NCI-H226 (cell line): ENCODE measurements at places on chromosomes 5 and 9.
A peak's percentile ranks its signal among the peaks of the same experiment; 100 is the strongest.

- no peak for DNase-seq
Observed at GRCh38 chr5:170638051-170638450, 134.2 kb downstream of the KCNIP1 start.

GRCh38 chr9:33703430-33704102, 91.8 kb upstream of the PRSS3 start:
- DNase-seq = no peak

DNA sequence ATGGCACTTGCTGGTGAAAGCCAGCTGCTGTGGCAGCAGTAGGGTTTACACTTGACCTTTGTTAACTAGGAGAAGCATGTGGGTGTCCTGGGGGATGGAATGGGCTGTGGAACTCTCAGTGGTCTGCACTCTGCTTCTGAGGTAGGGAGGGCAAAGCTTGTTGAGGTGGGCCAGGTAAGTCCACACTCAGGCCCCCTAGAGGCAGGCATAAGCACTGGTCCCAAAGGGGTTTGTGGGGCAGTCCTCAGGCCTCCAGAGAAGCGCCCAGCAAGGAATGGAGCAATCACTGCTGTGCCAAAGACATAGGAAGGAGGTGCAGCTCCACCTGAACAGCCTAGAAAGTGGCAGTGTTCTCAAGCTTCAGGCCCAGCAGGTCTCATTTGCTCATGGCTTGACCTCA, 34.7 kb downstream of the INSL4 start:
- no peak for DNase-seq

DNA sequence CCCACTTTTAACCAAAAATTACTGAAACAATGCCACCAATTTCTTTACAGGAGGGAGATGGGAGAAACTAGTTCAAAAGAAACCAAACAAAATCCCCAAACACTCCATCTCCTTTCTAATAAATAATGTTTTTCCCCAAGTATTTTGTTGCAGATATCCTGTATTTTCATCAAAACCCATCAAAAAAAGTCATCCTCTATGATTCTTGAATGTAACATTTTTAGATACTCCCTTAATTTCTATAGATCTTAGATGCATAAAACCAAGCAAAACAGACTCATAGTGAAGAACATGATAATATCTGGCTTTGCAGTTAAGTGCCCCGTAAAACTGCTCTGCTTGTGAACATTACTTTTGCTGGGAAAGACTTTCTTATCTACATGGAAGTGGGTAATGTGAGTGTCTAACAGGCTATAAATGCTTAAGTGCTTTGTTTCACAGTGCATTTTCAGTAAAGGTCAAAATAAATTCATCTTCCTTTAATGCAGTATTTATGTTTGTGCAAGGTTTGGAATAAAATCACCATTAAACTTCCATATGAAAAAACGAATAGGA, 77.3 kb upstream of the TBCA start:
- DNase-seq = no peak

- no peak for DNase-seq
Observed at GRCh38 chr5:25448646-25449045, 803.9 kb upstream of the CDH10 start.

- no peak for DNase-seq
Observed at GRCh38 chr9:122197426-122197825, 31.3 kb downstream of the LHX6 start.

DNA sequence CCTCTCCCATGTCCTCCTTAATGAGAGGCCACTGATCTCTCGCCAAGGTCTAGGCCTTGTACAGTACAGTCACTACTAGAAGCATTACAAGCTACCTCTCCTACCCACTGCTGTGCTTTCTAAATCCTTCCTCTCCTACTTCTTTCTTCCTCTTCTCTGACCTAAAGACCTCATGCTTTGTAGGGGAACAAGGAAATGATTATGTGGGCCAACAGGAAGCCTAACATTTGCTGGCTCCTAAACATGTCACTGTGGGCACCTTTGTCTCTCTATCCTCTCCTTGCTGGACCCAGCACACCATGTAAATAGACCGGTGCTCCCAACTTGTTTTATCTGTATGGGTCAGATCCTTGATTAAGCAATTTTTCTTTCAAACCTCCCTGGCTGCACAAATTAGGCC, 16.7 kb downstream of the SLC28A3 start:
- DNase-seq = no peak

DNA sequence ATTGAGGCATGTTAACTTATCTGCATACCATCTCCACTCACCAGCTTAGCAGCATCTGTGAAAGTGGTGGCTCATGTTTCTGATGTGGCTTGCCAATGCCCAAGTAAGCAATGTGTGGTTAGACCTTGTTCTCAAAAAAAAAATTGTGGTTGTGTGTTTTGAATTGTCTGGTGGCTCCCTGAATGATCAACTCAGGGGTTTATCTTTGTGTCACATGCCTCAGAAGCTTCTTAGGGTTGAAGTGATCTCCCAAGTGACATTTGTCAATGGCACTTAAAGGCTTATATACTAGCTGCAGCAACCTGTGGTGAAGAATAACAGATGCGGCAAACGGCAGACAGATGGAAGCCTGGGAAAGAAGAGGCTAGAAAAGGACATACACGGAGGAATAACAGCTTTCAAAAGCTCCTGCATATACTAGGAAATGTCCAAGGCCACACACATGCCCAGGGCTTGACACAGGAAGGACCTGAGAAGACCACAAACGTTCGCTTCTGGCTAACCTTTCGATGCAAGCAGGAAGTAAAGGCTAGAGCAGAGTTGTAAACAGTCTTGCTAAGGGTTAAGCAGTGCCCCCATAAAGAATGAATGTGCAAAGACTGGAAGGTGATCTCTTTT, 42.2 kb upstream of the FSD1L start:
- DNase-seq = no peak

DNA sequence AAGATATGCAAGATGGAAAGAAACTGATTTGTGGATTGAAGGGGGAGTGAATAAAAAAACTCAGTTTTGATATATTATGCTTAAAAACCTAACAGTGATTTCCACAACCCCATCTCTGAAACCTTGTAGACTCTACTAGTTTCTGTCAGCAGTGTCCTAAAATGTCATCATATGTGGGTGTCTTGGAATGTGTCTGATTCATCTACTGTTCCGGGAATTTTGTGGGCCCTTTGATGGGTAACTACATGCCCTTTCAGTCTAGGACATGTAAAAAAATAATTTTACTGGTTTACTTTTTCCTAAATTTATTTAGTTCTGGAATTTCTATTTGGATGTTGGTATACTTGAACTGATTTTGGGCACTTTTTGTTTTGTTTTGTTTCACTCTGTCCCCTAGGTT, 118.9 kb upstream of the NMUR2 start:
- DNase-seq = no peak

DNA sequence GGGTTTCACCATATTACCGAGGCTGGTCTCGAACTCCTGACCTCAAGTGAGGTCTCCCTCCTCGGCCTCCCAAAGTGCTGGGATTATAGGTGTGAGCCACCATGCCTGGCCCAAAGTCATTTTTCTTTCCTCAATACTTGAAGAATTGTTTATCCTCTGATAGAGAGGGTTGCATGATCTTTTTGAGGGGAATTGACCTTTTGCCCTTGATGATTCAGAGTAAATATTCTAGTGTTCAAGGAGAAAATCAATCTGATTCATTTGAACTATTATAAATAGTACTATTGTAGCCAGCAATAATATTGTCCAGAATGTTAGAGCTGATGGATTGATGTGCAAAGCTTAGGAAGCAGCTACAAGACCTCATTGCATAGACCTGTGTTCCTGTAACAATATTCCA, 47.1 kb downstream of the UGCG start:
- no peak for DNase-seq

- peak; percentile 91 for DNase-seq
Observed at GRCh38 chr5:172361566-172362238, 78.1 kb upstream of the UBTD2 start.

GRCh38 chr5:67983251-67984110, 232.1 kb upstream of the PIK3R1 start:
- DNase-seq = no peak

DNA sequence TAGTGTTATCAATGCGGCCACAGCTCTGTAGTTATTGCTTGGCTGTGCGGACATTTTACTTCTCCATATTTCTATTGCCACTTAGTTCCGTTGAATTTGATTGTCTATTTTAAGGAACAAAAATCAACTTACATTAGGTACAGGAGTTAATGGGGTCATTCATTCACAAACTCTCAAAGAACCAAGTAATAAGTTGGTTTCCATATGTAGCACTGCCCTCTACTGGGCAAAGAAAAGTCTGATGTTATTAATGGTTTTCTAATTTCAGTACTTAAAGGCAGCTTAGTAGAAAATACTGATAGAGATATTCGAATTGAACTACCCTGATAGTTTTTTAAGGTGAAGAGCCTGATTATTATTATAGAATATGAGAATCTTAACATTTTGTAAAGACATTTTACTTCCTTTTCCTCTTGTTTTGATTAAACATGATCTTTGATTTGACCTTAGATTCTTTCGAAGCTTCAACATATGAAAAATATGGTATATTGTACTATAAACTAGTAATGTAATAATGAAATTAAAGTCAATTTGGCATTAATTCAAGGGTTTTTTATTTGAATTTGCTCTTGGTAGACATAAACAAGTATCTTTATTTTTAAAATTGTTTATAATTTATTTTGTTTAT, 119.5 kb upstream of the CTNND2 start:
- DNase-seq = no peak

DNA sequence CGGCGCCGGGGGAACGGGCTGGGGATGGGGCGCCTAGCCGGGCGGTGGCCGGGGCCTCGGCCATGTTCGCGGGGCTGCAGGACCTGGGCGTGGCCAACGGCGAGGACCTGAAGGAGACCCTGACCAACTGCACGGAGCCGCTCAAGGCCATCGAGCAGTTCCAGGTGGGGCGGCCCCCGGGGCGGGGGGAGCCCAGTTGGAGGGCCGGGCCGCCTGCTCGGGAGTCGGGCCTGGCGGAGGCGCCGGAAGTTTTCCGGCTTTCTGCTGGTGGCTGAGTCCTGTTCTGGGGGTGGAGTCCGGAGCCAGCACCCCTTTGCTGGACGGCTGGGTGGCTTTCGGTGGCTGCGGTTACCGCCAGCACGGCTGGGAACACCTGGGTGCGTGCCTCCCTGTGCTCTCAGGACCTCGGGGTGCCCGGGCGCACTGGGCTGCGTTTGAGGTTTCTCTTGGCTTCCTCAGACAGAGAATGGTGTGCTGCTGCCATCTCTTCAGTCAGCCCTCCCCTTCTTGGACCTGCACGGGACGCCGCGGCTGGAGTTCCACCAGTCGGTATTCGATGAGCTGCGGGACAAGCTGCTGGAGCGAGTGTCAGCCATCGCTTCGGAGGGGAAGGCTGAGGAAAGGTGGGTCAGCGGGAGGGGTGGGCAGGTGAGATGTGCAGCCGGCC, 454 bp downstream of the NELFB start:
- DNase-seq = no peak

GRCh38 chr5:135834639-135835529, at the start of gene SLC25A48:
Gene SLC25A48 (plus strand): TSS chr5:135834663. CDS start chr5:135834848, 185 bp downstream.
- peak; percentile 10 for DNase-seq

GRCh38 chr5:91070761-91071550, 312.2 kb downstream of the ARRDC3 start:
- DNase-seq = no peak

DNA sequence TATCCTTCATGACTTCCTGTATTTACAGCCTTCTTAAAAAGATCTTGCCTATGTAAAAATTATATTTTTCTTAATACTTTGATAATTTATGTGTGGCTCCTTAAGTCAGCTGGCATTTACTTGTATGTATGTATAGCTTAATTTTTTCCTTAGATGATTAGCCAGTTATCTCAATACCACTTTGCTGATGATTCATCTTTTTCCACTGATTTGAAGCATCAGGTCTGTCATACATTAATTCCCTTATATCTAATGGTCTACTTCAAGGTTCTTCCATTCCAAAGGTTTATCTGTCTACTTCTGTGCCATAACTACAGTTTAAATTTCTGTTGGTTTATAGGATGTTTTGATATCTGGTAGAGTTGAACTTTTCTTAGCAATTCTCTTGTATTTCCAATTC, 44.9 kb upstream of the MTMR12 start:
- DNase-seq = no peak

DNA sequence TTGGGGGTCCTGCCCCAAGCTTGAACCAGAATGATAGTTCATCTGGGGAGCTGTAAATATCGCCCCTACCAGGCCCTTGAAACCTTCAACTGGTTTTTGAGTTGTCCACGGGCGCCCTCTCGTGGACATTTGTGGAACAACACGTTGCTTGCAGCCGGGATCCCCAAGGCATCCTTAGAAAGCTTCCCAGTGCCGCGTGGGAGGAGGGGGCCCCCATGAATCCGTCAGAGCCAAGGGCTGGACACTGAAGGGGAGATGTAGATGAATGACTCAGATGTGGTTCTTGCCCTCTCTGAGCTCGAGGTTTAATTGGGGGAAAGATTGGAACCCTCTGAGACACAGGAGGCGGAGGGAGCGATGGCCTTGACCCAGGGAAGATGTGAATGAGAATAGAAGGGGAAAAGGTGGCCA, 31.8 kb upstream of the ORM1 start:
- DNase-seq = peak; percentile 51

GRCh38 chr5:41918105-41918504, 7.0 kb upstream of the FBXO4 start:
- DNase-seq = no peak

DNA sequence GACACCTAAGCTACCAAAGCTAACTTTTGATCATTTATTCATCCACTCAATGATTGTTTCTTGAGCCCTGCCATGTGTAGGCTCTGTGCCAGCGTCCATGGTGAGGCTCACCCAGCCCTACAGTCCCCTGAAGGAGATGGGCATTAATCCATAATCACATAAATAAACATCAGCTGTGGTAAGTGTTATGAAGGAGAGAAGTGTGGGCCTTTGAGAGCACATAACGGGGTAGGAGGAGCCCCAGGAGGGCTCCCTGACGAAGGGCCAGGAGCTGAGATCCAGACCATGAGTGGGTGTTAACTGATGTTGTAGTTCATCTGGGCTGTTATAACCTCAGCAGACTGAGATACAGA, 53.9 kb upstream of the AFAP1L1 start:
- no peak for DNase-seq

GRCh38 chr5:149273950-149274349, 2.3 kb downstream of the AFAP1L1 start:
- DNase-seq = no peak

DNA sequence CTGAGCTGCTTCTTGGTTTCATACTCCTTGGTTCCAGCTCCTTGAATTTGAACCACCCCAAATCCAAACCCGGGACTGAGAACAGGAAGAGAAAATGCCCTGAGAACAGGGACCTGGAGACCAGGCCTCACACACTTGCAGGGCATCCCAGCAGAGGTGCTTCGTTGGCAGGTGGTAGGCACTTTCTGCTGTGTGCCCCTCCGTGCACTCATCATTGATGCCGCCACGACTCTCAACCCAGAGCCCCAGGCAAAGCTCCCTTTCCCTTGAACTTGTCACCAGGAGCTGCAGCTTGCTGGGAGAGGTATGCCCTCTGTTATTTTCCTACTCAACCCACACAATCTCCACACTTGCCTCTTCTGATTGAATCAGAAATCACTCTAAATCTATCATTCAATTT, 217.8 kb upstream of the IRX1 start:
- no peak for DNase-seq
